ENCODE measurements at places on chromosomes 5 and 9. TPM values are rescaled to one million over a fixed set of nuclear protein-coding genes. Genes with fewer than 3 reads are reported as not detected.

ARL14EPL gene
- total RNA-seq, result not detected

CCL27 gene
- total RNA-seq, result not detected

ST8SIA4 gene
- not detected for total RNA-seq

PTPRD gene
- total RNA-seq, result not detected

GRCh38 chr5:73412597-73412988 lies 36.0 kb downstream of the FOXD1 start:
- H3K27me3 ChIP-seq, result no peaks in the 10 kb centered on the region
- peaks cover 45% of the 10 kb centered on the region for H3K4me1 ChIP-seq
- peaks cover 9% of the 10 kb centered on the region for H3K36me3 ChIP-seq
- peak overlapping the region; percentile 51 for H3K27ac ChIP-seq
- peak; percentile 69 for DNase-seq

- H3K27me3 ChIP-seq, result no peaks in the 10 kb centered on the region
- H3K27ac ChIP-seq, result no peak overlapping the region
- no peaks in the 10 kb centered on the region for H3K36me3 ChIP-seq
- no peaks in the 10 kb centered on the region for H3K4me1 ChIP-seq
- H3K4me3 ChIP-seq, result no peak overlapping the region
Measured at GRCh38 chr5:158635565-158635964, 464.2 kb downstream of the EBF1 start.

TSLP gene
- total RNA-seq, result not detected

DNA sequence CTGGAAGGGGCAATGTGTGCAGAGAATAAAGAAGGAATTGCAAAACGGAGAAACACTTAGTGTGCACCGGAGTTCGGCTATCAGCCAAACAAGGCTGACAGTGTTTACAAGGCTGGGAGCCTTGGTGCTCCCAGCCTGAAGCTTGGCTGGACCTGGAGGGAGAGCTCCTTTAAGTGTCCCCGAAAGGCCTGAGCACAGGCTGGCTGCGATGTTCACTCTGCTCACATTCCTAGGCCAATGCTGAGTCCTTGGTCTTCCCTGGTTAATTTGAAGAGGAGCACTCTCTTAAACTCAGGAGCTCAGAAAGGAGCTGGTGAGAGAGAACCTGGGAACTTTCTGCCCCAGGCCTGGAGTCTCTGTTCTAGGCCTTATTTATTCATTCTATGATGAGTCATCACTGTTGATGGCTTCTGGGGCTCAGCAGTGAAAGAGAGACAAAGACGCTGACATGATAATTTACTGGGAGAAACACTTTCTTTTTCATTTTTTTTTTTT lies 88.6 kb upstream of the MYO10 start:
- no peaks in the 10 kb centered on the region for H3K36me3 ChIP-seq
- peak overlapping the region; percentile 70 for H3K4me3 ChIP-seq
- DNase-seq, result peak; percentile 60
- peak overlapping the region; percentile 96 for H3K27ac ChIP-seq

DNA sequence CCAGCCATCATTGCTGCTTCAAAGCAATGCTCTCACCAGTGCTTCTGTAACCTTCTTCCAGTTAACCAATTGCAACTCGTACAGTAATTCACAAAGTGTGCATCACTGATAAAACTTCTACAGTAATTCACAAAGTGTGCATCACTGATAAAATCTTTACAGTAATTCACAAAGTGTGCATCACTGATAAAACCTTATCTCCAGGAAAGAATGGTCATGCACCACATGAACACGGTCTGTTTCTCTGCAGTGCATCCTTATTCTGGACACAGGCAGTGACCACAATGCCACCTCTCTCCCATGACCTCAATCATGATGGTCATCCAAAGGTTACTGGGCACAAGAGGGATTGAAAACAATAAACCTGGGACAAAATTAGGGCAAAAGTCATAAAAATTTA lies 153.6 kb downstream of the TSSK1B start:
- no peaks in the 10 kb centered on the region for H3K27me3 ChIP-seq
- H3K4me3 ChIP-seq, result no peak overlapping the region
- peaks cover 5% of the 10 kb centered on the region for H3K4me1 ChIP-seq
- H3K27ac ChIP-seq, result no peak overlapping the region
- DNase-seq, result no peak

NUDT12 gene
- 9.1 TPM for total RNA-seq

DNA sequence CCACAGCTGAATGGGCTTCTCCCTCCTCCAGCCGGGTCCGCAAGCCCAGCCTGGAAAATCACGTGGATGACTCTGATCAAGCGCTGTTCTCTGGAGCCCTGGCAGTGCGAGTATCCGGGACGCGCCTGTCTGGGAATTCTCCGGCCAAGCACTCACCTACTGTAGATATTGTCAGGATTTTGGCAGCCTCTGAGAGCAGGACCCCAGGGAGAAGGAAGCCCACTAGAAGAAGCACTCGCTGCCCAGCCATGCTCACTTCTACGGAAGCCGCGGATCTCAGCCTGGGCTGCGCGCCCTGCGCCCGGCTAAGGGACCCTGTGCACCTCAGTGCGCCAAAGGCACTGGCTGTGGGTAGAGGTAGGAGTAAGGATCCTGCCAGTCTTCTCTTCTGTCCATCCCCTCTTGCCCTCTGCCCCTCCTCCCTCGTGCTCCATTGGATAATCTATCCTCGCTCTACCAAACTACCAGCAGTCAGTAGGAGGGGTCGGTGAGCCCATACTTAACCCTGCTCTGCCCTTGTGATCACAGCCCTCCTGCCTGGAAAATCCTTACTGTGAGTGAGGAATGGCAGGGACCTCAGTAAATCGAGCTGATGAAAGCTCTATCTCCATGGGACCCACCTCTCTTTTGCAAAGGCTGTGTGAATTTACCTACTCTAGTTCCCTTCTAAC lies at the start of gene UGT3A2:
TSS of gene UGT3A2 (minus strand) at position 343 of the 671 bp plus-strand sequence. CDS start at position 250, 93 bp downstream.
- no peak within 1 kb of the TSS for H3K27ac ChIP-seq
- H3K36me3 ChIP-seq, result no peaks in the 10 kb centered on the region
- no peak within 1 kb of the TSS for H3K4me3 ChIP-seq
- no peak for DNase-seq

- H3K36me3 ChIP-seq, result no peaks in the 10 kb centered on the region
- no peak for DNase-seq
- peaks cover 13% of the 10 kb centered on the region for H3K4me1 ChIP-seq
- H3K4me3 ChIP-seq, result no peak overlapping the region
- H3K27ac ChIP-seq, result no peak overlapping the region
Measured at GRCh38 chr9:2469681-2470221, 151.8 kb upstream of the VLDLR start.

- H3K36me3 ChIP-seq, result no peaks in the 10 kb centered on the region
- H3K27ac ChIP-seq, result no peak overlapping the region
- DNase-seq, result no peak
Measured at GRCh38 chr5:15388866-15389265, 111.1 kb upstream of the FBXL7 start.

GRCh38 chr9:82597241-82598203 lies 465.4 kb downstream of the RASEF start:
- DNase-seq, result no peak
- H3K27ac ChIP-seq, result no peak overlapping the region

DNA sequence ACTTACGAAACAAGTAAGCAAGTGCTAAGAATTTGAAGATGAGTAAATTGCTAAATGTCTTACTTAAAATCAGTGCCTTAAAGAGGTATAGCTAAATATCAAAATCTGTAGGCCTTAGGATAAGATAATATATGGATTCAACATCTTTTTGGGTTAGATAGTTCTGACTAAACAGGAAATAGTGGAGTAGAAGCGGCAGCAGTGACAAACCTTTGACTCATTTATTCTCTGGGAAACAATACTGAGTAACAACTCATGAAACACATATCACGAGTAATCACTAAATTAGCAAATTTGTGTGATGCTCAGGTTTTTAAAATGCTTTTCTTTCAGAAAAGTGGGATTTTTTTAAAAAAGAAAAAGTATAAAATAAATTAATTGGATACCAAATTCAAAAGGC lies 762.1 kb upstream of the TYRP1 start:
- no peak overlapping the region for H3K27ac ChIP-seq
- H3K4me3 ChIP-seq, result no peak overlapping the region

DNA sequence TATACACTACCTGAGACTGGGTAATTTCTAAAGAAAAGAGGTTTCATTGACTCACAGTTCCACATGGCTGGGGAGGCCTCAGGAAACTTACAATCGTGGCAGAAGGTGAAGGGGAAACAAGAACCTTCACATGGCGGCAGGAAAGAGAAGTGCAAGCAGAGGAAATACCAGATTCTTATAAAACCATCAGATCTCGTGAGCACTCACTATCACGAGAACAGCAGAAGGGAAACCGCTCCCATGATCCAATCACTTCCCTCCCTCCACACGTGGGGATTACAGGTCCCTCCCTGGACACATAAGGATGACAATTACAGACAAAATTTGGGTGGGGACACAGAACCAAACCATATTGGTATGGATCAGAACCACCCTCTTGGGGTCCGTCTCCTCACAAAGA lies 44.2 kb upstream of the SPIN1 start:
- H3K36me3 ChIP-seq, result no peaks in the 10 kb centered on the region
- DNase-seq, result no peak
- H3K4me1 ChIP-seq, result peaks cover 24% of the 10 kb centered on the region
- peaks cover 5% of the 10 kb centered on the region for H3K27me3 ChIP-seq
- H3K4me3 ChIP-seq, result no peak overlapping the region
- H3K27ac ChIP-seq, result no peak overlapping the region

GRCh38 chr9:136443087-136443486 lies 3.4 kb upstream of the INPP5E start:
- H3K4me3 ChIP-seq, result no peak overlapping the region
- no peak for DNase-seq
- no peak overlapping the region for H3K27ac ChIP-seq
- peaks cover 17% of the 10 kb centered on the region for H3K36me3 ChIP-seq

GRCh38 chr5:110203661-110204060 lies 513.9 kb downstream of the MAN2A1 start:
- peaks cover 4% of the 10 kb centered on the region for H3K36me3 ChIP-seq
- no peak for DNase-seq
- no peak overlapping the region for H3K4me3 ChIP-seq
- H3K4me1 ChIP-seq, result no peaks in the 10 kb centered on the region

GRCh38 chr5:139744471-139745131 lies 51.0 kb upstream of the PSD2 start:
- H3K4me3 ChIP-seq, result no peak overlapping the region
- H3K27me3 ChIP-seq, result peaks cover 10% of the 10 kb centered on the region
- H3K4me1 ChIP-seq, result peaks cover 35% of the 10 kb centered on the region
- no peaks in the 10 kb centered on the region for H3K36me3 ChIP-seq
- H3K27ac ChIP-seq, result peak overlapping the region; percentile 51
- DNase-seq, result no peak

SLC25A2 gene
- total RNA-seq, result not detected

DNA sequence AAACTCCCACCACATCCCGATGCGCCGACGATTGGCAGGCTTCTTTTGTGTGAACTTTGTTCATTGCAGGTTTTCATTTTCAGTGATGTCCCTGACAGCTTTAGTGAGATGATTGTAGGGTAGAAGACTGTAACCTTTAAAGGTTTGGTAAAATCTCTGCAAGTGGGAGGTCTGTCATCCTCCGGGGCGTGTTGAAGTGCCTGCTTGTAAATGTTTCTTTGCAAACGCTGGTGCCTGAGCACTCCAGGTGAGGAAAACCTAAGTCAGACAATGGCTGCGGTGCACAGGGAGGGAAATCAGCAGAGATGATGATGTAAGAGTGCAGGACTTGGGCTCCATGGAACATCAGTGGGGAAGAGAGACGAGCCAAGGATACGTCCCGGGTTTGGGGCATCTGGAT lies 228.1 kb downstream of the DRD1 start:
- peaks cover 29% of the 10 kb centered on the region for H3K4me1 ChIP-seq
- H3K36me3 ChIP-seq, result no peaks in the 10 kb centered on the region
- no peak overlapping the region for H3K27ac ChIP-seq
- no peaks in the 10 kb centered on the region for H3K27me3 ChIP-seq

DNA sequence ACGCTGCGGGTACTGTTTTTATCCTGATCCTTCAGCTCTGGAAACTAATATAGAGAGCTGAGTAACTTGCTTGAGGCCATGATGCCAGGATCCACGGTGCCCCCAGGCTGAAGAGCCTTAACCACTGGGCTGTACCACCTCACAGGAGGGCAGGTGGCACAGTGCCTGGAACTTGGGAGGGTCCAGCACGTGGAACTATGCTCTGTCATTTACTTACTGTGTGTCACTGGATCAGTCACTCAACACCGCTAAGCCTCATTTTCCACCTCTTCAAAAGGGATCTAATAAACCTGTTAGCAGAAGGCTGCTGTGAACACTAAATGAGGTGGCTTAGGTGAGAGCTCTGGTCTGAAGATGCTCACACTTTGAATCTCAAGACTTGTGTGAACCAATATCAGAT lies 29.6 kb downstream of the KCNIP1 start:
- no peak overlapping the region for H3K4me3 ChIP-seq
- no peak for DNase-seq
- peaks cover 11% of the 10 kb centered on the region for H3K27me3 ChIP-seq
- no peaks in the 10 kb centered on the region for H3K36me3 ChIP-seq
- no peak overlapping the region for H3K27ac ChIP-seq
- no peaks in the 10 kb centered on the region for H3K4me1 ChIP-seq

- no peak overlapping the region for H3K27ac ChIP-seq
- H3K4me3 ChIP-seq, result no peak overlapping the region
- DNase-seq, result no peak
- no peaks in the 10 kb centered on the region for H3K4me1 ChIP-seq
Measured at GRCh38 chr5:22531986-22532385, 321.2 kb downstream of the CDH12 start.

DNA sequence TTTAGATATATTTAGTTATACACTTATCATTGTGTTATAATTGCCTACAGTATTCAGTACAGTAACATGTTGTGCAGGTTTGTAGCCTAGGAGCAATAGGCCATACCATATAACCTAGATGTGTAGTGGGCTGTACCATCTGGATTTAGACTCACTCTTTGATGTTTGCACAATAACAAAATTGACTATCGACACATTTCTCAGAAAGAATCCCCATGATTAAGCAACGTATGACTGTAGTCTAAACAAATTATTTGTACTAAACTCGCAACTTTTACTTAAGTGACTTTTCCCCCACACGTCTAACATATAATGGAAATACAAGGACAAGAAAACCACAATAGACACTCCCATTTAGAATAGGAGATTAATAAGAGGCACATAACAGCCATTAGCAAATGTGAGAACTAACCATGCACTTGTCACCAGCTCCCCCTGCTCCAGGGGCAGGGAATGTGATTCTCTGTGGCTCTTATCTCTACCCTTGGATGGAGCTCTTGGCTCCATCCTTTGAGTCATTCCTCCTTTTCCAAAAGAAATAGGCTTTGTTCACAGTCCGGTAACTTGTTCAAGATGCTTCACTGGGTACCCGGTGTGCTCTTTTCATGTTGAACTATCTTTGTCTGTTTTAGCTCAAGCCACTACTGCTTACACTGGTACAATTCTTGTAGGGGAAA lies 8.7 kb upstream of the B4GALT1 start:
- no peak overlapping the region for H3K27ac ChIP-seq
- H3K4me1 ChIP-seq, result peaks cover 29% of the 10 kb centered on the region
- peaks cover 3% of the 10 kb centered on the region for H3K27me3 ChIP-seq
- H3K4me3 ChIP-seq, result no peak overlapping the region
- no peak for DNase-seq

Measured in HFFc6 (cell line).